Vein endothelial cell (primary cell): ENCODE measurements at places on chromosomes 2 and 18. TPM values are rescaled to one million over a fixed set of nuclear protein-coding genes. Genes with fewer than 3 reads are reported as not detected.

Gene TDRD15
- total RNA-seq: not detected in 2 replicates

Gene CAPG
- 33.6 and 40.4 TPM in 2 replicates for total RNA-seq

Gene DAPL1
- not detected in 2 replicates for total RNA-seq

Gene COLEC11
- 0.65 TPM in 1 of 2 replicates, not detected in the other for total RNA-seq

Gene IL18R1
- total RNA-seq: 1.6 and 3.4 TPM in 2 replicates

Gene GPR39
- under 0.01 and 0.10 TPM in 2 replicates for total RNA-seq

Gene CNGA3
- not detected in 2 replicates for total RNA-seq

Gene MCFD2
- 177 and 217 TPM in 2 replicates for total RNA-seq

Gene DSG4
- not detected in 2 replicates for total RNA-seq

Gene RAB17
- 2.3 and 9.5 TPM in 2 replicates for total RNA-seq

Gene G6PC2
- total RNA-seq: not detected in 2 replicates

Gene SLC5A7
- total RNA-seq: not detected in 2 replicates

Gene NEU2
- total RNA-seq: not detected in 2 replicates

Gene COPS9
- 89.4 and 116 TPM in 2 replicates for total RNA-seq

Gene TUBB8B
- total RNA-seq: not detected in 2 replicates

Gene MEP1B
- not detected in 2 replicates for total RNA-seq

Gene GALNT14
- total RNA-seq: 0.57 TPM in 1 of 2 replicates, not detected in the other

Gene DCDC2C
- not detected in 2 replicates for total RNA-seq

Gene PTRHD1
- total RNA-seq: 28.7 and 34.9 TPM in 2 replicates

Gene INHA
- total RNA-seq: not detected in 2 replicates

Gene PPP1R1C
- under 0.01 and 0.10 TPM in 2 replicates for total RNA-seq

Gene FLACC1
- total RNA-seq: 0.65 and 1.1 TPM in 2 replicates

Gene TUBA4B
- not detected in 2 replicates for total RNA-seq

Gene KIAA2012
- total RNA-seq: not detected in 2 replicates

Gene ARHGAP25
- 5.2 and 8.2 TPM in 2 replicates for total RNA-seq

Gene BOK
- total RNA-seq: 59.5 and 127 TPM in 2 replicates

Gene TMEM200C
- total RNA-seq: not detected in 2 replicates

Gene ARPC2
- 459 and 566 TPM in 2 replicates for total RNA-seq

Gene TSPYL6
- total RNA-seq: 0.10 TPM in 1 of 2 replicates, not detected in the other

Gene BOLA3
- 25.5 and 26.7 TPM in 2 replicates for total RNA-seq

Gene CHRNA1
- 5.4 and 6.2 TPM in 2 replicates for total RNA-seq

Gene CDK15
- not detected in 2 replicates for total RNA-seq

Gene RTP5
- total RNA-seq: not detected in 2 replicates

Gene KCTD1
- 13.6 and 14.0 TPM in 2 replicates for total RNA-seq

Gene TWIST2
- total RNA-seq: 1.6 and 1.8 TPM in 2 replicates

Gene CCDC148
- 0.33 and 0.48 TPM in 2 replicates for total RNA-seq
